Smooth muscle cell of the brain vasculature (primary cell): ENCODE measurements at places on chromosomes 13 and 19.
A peak's percentile ranks its signal among the peaks of the same experiment; 100 is the strongest.

DNA sequence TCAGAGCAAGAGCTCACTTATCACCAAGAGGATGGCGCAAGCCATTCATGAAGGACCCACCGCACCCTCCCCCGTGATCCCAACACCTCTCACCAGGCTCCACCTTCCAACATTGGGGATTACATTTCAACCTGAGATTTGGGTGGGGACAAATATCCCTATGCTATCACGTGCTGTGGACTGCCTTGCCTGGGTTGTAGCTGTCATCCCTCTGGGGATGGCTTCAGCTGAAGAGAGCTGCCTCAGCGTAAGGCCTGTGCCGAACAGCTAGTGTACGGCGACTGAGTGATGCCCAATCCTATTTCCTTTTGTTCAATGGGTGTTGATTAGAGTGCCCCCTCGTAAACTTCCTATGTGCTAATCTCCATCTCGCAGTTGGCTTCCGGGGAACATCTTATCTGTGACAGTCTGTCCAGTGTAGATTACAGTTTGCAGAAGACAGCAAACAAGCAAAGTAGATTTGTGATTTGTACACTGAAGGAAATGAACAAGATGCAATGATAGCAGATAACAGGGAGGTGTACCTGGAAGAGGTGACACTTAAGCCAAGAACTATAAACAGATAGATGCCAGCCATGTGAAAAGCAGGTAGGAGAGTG, 11.8 kb upstream of the RCBTB1 start:
- no peak for DNase-seq

GRCh38 chr19:45632468-45633196, 6.6 kb downstream of the EML2 start:
- no peak for DNase-seq

- DNase-seq, result no peak
These were observed 210.8 kb downstream of the OXGR1 start for GRCh38 chr13:96783511-96783910.

GRCh38 chr13:51041126-51041525, 69.9 kb downstream of the C13orf42 start:
- DNase-seq, result no peak

- no peak for DNase-seq
These were observed 16.7 kb downstream of the KLF5 start for GRCh38 chr13:73075546-73075945.

GRCh38 chr19:49921871-49922795, 6.9 kb upstream of the ATF5 start:
- DNase-seq, result no peak

DNA sequence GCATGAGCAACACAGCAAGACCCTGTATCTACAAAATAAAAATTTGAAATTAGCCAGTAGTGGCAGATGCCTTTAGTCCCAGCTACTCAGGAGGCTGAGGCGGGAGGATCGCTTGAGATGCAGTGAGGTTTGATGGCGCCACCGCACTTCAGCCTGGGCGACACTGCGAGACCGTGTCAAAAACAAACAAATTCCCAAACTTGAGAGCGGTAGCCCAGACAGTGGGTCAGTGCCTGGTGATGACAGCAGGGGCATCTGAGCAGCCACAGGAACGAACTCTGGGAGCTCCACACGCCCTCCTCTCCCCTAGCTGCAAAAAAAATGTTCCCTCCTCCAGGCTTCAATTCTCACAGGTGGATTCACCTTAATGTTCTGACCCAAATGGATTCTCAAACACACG, 14.1 kb downstream of the ZNF490 start:
- DNase-seq, result no peak

DNA sequence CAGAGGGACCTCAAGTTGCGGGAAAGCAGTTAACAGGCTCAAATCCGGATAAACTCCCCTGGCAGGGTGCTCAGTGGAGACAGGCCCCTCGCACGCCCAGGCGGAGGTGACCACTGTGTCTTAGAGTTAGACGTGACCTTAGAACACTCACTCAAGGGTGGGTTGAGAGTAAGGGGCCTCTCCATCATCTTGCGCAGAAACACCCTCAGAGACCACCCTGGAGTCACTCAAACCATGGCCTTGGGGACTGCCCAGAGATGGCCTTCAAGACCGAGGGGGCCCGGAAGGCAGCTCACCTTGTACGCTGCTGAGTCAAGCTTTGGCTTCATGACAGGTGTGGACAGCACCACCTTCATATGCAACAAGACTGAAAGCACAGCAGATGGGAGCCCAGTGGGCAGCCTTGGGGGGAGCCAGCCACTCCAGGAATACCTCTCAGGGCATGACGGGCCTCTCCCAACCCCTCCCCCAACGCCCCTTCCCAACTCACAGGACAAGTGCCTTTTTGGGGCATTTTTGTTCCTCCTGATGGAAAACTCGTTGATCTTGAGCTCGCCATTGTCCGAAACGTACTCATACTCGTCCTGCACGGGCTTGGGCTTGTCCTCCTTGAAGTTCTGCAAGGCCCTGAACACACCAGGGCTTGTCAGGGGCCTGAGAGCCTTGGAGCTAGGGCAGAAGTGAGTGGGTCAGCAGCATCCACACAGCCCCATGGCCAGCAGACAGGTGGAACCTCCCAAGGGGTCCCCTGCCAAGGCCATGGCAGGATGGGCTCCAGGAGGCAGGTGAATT, 229.2 kb downstream of the TUBA3C start:
- DNase-seq, result no peak

GRCh38 chr19:36748431-36749275, 24.0 kb downstream of the ZNF850 start:
- no peak for DNase-seq

DNA sequence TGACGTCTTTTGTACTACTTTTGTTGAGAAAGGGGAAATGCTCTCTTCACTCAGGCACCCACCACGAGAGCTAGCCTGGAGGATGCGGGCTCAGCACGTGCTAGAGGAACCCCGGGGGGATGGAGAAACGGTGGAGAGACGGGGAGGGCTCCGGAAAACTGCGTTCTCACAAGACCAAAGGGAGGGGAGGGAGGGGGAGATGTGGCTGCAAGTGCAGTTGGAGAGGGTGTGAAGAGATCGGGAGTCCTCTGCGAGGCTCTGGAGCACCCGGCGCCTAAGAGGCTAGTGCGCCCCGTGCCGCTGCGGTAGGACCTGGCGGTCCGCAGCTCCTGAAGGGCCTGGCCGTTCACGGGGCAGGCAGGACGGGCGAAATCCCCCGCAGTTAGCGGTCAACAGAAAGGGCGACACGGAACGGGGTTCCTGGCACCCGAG, 43.4 kb upstream of the XPO4 start:
- DNase-seq, result no peak

DNA sequence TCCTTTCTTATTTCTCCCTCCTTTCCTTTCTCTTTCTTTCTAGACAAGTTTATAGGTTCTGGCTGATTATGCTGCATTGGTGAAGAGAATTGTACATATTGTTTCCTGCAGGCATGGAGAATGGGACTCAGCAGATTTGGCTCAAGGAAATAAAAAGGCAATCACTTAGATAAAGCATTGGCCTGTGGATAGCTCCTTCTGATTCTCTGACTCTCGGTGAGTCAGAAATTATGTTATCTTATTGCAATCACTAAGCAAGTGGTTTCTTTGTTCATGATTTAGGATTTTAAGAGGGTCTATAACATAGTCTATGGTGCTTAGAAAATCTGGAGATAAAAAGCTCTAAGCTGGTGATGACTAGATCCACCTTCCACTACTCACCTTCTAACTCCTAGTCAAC, 54.0 kb upstream of the POSTN start:
- no peak for DNase-seq

DNA sequence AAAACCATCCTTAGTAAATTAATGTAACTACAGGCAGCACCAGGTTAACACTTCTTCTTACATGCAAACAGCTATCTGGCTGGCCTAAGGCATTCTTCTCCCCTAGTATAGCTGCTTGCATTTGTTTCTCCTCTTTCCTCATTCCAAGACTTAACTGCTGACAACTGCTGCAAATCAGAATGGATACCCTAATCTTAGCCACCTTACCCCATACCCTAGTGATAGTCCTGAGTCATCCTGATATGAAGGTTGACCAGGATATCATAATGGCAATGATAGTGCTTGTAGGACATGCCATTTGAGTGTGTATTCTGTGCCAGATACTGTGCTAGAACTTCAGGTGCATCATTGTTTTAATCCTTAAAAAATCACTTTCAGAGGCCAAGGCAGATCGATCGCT, 138.2 kb upstream of the MAB21L1 start:
- no peak for DNase-seq

DNA sequence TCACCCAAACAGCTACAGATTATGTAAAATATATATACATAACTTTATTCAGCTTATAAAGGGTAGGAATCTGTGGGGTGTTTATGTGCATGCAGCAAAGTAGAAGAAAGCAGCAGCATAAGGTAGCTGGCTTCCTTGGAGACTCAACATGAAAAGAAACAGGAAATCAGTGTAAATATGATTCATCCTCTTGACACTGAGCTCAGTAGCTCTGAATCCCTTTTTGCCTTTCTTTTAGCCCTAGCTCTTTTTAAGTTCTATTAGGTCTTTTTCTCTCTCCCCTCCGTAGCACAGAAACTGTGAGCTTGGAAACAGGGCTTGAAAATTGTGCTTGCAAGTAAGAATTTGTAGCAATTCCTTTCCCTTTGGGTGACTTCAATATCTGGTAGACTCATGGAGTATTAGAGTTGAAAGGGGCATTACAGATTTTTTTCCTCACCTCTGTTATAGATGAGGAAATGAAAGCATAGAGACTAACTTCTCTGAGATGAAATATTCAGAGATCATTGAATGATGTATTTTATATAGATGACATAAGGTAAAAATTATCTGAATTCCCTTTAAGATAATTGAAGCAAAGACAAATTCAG, 314.4 kb downstream of the PCDH9 start:
- no peak for DNase-seq

DNA sequence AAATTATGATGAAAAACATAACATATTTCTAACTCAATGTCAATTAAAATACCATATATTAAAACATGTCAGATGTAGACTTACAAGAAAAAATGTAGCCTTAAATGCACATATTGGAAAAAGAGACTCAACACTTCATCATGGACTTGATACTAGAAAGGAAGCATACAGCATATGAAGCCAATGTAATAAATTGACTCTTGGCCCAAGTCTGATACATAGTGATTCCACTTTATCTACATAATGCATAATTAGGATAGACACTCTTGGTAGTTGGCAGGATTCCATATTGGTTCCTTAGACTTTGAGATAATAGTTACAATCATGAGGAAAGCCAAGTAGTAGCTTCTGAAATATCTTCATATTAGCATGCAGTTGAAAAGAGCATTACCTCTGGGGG, 1067.0 kb downstream of the PCDH17 start:
- no peak for DNase-seq

DNA sequence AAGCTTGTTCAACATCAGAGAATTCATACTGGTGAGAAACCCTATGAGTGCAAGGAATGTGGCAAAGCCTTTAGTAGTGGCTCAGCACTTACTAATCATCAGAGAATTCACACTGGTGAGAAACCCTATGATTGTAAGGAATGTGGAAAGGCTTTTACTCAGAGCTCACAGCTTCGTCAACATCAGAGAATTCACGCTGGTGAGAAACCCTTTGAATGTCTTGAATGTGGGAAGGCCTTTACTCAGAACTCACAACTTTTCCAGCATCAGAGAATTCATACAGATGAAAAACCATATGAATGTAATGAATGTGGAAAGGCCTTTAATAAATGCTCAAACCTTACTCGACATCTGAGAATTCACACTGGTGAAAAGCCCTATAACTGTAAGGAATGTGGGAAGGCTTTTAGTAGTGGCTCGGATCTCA, 25.2 kb downstream of the ZNF383 start:
- DNase-seq, result no peak

DNA sequence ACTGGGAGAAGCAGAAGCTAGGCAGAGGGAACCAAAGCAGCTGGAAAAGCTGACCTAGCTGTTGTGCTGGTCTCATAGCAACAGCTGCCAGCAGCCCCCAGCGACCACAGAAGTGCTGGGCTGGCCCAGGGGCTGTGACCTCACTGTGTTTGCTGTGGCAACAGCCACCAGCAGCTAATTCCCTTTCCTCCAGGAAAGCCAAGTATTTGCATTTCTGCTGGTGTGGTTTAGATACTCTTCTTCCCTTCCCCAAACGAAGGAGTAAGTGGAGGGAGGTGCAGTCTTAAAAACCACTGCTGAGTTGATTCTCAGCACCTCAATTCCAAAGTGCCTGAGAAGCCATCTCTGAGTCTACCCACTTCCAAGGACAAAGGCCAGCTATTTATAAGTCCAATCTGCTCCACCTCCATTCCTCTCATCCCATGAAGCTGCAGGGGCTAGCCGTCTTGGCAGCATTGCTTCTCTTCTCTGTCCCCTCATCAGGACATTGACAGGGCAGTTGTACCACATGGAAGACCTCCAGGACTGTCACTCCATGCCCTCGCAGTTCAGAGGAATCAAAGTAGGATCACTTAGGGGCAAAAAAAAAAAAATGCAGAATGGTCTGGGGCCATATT, 11.5 kb upstream of the CCDC97 start:
- no peak for DNase-seq

GRCh38 chr13:62747629-62748028, 1332.0 kb upstream of the PCDH20 start:
- no peak for DNase-seq

GRCh38 chr13:90099847-90100246, 1247.6 kb upstream of the MIR17HG start:
- DNase-seq, result no peak

GRCh38 chr13:80109303-80109702, 231.6 kb downstream of the SPRY2 start:
- DNase-seq, result no peak

- DNase-seq, result peak; percentile 62
These were observed 24.6 kb upstream of the BCL3 start for GRCh38 chr19:44723952-44724319.

DNA sequence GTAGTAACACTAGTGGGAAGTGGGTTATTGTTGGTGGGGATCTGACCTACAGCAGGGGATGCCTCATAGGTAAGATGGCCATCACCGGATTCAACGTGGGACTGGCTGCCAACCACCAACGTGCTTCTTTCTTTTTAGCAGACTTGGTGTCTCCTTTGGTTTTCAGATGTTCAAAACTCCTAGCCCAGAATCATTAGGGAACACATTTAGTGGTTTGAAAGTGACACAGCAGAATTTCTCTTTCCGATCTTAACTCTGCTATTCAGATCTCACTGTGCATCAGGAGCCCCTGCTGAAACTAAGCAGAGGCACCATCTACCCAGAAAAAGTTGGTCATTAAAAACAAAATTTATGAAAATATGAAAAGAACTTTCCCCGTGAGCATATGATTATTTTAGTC, 36.7 kb upstream of the PCDH8 start:
- DNase-seq, result no peak

DNA sequence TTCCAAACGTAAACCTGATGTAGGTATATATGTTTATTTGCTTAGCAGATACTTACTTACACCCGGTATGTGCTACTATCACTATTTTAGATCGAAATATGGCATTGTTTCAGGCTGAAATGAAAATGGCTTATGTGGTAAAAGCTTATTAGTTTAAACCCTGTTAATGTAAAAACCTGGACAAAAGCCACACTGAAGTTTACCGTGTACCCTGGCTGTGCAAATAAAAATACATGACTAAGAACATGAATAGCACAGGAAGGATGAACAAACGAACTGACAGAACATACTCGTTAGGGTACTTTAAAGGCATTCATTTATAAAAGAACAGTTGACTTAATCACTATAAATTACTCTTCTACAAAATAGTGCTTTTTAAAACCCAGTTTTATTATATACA, 6.6 kb downstream of the CLDN10 start:
- no peak for DNase-seq

GRCh38 chr19:14346279-14346678, 35.0 kb upstream of the ADGRE5 start:
- DNase-seq, result no peak

- DNase-seq, result no peak
These were observed 13.2 kb upstream of the KANK2 start for GRCh38 chr19:11210656-11210928.
